Stimulated activated CD8-positive, alpha-beta memory T cell treated with anti-CD3 and anti-CD28 coated beads, Interleukin-4, amount 100 ng/mL, for 24 hours (primary cell): ENCODE measurements at places on chromosomes 1 and 21.

DNA sequence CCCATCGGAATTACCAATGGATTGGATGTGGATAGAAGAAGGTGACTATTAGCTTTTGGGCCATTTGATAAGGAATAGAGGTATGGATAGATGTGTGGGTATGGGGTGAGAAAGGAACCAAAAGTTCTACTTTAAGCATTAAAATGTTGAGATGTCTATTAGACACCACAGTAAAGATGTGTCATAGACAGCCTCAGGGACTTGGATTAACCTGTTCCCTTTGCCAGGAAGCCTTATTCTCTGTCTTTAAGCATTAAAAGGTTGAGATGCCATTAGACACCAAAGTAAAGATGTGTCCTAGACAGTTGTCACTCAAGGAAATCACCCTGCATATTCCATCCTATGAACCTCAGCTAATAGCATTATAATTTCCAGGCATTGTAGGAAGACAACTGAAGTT is 11.0 kb upstream of the DENND1B start:
- no peak for DNase-seq

GRCh38 chr1:35691571-35692220 is 27.0 kb downstream of the C1orf216 start:
- DNase-seq, result no peak

DNA sequence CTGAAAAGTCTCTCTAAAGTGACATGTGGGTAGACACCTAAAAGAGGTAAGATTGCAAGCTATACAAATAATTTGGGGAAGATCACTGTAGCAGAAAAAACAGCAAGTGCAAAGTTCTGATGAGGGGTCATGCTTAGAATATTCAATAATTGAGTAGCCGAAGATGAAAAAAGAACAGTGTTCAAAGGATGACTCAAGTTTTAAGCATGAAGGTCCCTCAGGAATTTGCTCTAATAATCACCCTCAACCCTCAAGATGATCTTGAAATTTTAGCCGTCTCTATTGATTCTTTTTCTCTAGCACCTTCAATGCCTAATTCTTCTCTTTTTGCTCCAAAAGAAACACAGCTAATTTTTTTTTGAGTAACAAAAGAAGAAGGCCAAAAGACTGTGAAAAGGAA is 190.6 kb upstream of the ZNHIT6 start:
- DNase-seq, result no peak

DNA sequence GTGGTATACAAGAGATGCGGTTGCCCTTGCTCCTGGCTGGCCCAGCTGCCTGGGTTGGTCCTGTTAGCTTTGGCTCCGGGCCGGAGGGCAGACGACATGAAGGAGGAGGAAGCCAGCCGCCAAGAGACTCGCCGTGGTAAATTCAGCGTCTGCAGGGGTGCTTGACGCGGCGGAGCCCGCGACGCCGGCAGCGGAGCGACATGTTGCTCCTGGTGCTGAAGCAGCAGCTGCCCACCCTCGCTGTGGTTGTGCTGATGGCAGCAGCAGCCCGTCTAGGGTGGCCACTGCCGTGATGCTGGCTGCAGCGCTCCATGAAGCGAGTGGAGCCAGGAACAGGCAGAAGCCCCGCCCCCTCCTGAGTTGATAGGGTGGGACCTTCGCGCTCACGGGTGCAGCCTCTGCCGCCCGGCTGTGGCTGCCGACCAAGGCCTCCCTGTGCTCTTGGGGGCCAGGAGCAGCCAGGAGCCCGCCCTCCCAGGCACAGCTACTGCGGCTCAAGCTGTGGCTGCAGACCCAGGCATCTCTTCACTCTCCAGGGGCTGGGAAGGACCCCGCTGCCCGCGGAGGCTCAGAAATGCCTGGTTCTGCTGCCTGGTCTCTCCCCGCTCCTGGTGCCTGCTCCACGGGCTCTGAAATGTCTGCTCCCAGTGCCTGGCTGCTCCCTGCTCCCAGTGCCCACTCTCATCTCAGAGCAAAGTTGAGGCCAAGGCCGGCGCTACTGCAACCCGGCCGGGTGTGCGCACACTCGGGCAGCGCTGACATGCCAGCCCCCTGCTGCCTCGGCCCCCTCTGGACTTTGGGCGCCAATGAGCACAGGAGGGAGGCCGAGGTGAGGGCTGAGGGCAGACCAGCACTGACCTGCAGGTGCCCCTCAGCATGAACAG is 4.4 kb upstream of the ZNF692 start:
- DNase-seq, result peak; percentile 75

GRCh38 chr1:201990427-201990826 is 8.0 kb downstream of the RNPEP start:
- DNase-seq, result no peak

GRCh38 chr21:42010507-42011495 is 641 bp upstream of the ZBTB21 start:
- peak; percentile 13 for DNase-seq

DNA sequence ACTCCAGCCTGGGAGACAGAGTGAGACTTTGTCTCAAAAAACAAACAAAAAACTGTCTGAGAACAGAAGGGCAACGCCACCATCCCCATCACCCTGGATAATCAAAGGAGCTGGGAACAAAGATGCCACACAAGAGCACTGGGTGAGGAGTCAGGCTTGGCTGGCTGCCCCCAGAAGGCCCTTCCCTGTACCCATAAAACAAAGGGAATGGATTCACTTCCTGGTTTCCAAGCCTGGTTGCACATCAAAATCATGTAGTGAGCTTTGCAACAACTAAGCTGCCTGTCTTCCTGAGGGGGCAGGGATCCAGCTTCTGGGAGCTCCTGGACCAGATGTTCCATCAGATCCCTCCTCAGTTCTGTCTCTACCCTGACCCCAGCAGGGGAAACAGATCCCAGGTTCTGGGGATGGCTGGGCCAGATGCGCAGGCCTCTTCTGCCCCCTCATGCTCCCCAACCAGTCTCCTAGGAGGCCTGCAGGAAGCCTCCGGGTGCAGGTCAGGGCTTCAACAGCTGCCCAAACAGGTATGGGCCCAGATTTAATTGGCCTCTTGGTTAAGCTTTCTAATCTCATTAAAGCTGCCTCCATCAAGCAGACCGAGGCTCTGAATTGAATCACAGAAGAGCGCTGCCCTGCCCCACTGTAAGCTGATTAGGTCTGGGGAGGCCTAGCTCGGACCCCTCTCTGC is 97.8 kb downstream of the MRPL37 start:
- DNase-seq, result no peak
